ENCODE measurements at places on chromosomes 12 and 14. TPM values are rescaled to one million over a fixed set of nuclear protein-coding genes. Genes with fewer than 3 reads are reported as not detected.

- no peak for DNase-seq
These were observed 589.2 kb downstream of the SLC16A7 start for GRCh38 chr12:60185060-60185459.

SAMD4A gene
- 2.7 TPM for total RNA-seq

KRT72 gene
- not detected for total RNA-seq

- DNase-seq = no peak
These were observed 57.7 kb downstream of the GALNT9 start for GRCh38 chr12:132271755-132272092.

DNA sequence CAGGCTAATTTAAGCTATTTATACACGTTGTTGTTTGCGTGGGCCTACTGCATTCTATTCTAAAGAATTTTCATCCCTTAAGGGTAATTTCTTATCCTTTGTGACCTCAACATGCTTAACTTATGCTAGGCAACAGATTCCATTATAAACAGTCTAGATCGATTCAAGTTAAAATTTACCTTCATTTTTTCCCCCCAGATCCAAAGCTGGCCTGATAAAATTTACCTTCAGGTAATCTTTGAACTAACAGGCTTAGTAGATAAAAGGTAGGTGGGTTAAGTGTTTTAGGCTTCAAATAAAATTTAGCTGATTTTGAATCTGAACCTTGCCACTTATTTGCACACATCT is 389 bp upstream of the CCNB1IP1 start:
- DNase-seq = no peak

- no peak for DNase-seq
These were observed 7.8 kb upstream of the PGF start for GRCh38 chr14:74963178-74963704.

GRCh38 chr12:51924551-51925319 is 17.4 kb downstream of the ACVRL1 start:
- no peak for DNase-seq

POLR3B gene
- total RNA-seq = 13.4 TPM

KCTD10 gene
- 44.9 TPM for total RNA-seq

DNA sequence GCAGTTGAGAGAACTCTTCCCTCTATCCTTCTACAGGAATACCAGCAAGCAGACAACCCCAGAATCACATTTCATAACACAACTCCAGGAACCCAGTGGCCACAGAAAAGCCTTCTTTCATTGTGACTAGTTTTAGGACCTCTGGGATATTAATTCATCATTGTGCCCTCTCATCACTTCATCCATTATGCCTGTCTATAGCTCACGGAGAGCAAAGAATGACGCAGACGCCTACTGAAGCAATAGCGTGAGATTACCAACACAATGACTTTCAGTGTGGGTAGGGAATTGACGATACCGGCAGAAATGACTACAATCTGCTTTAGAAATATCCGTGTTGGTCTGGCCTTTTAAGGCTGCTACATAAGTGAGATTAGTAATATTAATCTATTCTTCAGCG is 158.1 kb upstream of the FOXG1 start:
- no peak for DNase-seq

DNA sequence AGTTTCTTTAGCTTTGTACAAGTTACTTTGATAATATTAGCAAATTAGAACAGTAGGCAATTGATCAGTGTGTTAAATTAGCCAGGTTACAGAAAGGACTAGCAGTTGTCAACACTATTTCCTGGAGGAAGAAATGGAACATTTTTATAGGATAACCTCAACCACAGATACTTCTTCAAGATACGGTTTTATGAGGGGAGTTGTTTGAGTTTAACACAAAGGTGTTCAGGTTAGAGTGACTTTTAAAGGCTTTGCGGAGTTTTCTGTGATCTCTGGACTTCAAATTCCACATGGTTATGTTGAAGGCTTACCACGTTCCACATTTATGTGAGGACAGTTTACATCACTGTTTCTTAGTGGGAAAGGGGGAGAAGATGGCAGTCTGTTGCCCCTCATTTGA is 19.3 kb downstream of the YARS2 start:
- DNase-seq = no peak

PTHLH gene
- 0.44 TPM for total RNA-seq

RD3L gene
- total RNA-seq = not detected
